ENCODE measurements at places on chromosomes 1 and 21. TPM values are rescaled to one million over a fixed set of nuclear protein-coding genes. Genes with fewer than 3 reads are reported as not detected.

ADGRL2 gene
- 47.6 TPM for total RNA-seq

SSR2 gene
- 1,121 TPM for total RNA-seq

UMODL1 gene
- not detected for total RNA-seq

VWA5B1 gene
- total RNA-seq, result not detected

TADA1 gene
- 8.3 TPM for total RNA-seq

OR2M4 gene
- total RNA-seq, result not detected

GIPC2 gene
- 1.2 TPM for total RNA-seq

TMEM54 gene
- total RNA-seq, result 37.3 TPM

FMO5 gene
- 0.32 TPM for total RNA-seq

FCER1G gene
- 0.59 TPM for total RNA-seq

UBASH3A gene
- total RNA-seq, result not detected

CAMK1G gene
- total RNA-seq, result 13.1 TPM

GSTM4 gene
- 13.7 TPM for total RNA-seq

SELP gene
- total RNA-seq, result not detected

GJB5 gene
- not detected for total RNA-seq

NFASC gene
- 10.1 TPM for total RNA-seq

ANKRD35 gene
- 0.42 TPM for total RNA-seq

TFAP2E gene
- total RNA-seq, result 0.42 TPM

PADI4 gene
- not detected for total RNA-seq
